ENCODE measurements at places on chromosomes 5 and 9.
A peak's percentile ranks its signal among the peaks of the same experiment; 100 is the strongest.

DNA sequence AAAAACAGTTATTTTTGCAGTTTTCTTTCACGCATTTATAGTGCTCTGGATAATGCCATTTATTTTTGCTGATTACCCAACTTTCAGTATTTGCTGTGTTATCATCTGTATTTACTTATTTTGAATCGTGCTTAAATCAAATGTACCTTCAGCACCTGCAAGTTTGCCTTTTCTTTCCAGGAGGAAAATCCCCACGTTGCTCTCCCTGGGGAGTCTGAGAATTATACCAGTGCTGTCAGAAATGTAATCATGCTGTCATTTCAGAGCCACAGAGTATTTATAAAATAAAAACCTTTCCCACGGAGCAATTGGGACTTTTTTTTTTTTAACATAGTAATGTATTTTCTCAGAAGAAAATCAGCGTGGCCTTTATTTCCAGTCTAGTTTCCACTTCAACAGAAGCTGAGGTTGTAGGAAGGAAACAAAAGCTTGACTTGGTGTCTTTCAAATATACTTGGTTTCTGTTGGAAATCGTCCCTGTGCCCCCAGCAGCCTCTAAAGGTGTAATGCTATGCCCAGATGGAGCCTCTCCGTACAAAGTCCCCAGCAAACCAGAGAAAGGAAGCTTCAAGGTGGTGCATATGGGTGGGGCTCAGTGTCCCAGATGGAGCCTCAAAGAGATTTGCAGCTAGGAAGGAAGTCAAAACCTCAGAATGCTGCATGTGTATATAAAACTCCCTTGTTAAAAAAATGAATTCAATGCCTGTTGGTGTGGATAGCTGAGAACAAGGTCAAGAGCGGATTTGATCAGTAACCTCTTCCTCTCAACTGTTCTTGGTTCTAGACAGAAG lies 2.1 kb downstream of the GPR150 start:
- DNase-seq = no peak
- peaks cover 64% of the 10 kb centered on the region for H3K27me3 ChIP-seq
- H3K36me3 ChIP-seq = peaks cover 2% of the 10 kb centered on the region
- H3K4me3 ChIP-seq = peak overlapping the region; percentile 86
- H3K27ac ChIP-seq = no peak overlapping the region
- H3K4me1 ChIP-seq = peaks cover 13% of the 10 kb centered on the region

DNA sequence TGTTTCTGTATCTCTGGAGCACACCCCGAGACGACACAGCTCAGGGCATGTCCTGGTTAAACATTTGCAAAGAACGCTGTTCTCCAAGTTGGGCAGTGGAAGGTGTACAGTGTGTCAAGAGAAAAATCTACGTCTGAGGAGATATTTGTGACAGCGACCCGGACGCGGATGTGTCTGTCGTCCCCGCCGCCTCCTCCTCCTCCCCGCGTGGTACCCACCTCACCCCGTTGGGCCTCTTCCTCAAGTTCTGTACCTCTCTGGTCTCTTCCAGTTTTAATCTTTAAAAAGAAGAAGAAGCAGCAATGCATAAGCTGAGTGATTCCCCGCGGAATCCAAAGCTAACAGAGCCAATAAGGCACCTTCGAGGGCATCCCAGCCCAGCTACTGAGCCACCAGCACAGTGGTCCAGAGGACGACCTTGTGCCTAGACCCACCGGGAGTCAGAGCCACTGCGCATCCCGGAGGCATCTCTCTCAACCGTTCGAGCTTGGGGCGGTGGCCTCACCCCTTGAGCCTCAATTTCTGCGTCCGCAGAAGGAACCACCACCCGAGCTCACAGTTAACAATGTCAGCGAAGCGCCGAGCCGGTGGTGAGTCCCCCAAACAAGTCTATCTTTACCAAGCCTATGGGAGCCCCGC lies 467 bp downstream of the C9orf78 start:
- no peak for DNase-seq
- H3K4me3 ChIP-seq = peak overlapping the region; percentile 98
- peak overlapping the region; percentile 99 for H3K27ac ChIP-seq

GRCh38 chr5:57750282-57750681 lies 267.7 kb upstream of the ACTBL2 start:
- H3K36me3 ChIP-seq = no peaks in the 10 kb centered on the region
- H3K27ac ChIP-seq = no peak overlapping the region
- no peaks in the 10 kb centered on the region for H3K27me3 ChIP-seq
- no peaks in the 10 kb centered on the region for H3K4me1 ChIP-seq
- no peak for DNase-seq

DNA sequence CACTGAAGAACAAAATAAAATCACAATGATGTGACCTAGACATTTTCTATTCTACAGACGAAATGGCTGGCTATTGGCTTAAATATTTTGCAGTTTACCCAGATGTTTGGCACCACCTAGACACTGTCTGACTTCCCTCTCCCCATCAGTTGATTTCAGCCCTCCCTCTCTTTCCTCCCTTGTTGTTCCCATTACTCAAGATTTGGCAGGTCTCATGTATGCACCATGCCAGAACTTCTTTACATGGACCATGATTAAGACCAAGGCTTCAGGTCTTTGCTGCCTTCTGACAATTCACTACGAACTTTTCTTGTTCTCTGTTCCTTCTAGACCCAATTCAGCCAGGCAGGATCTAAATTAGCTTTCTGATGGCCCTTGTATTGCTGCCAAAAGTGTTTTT lies 66.6 kb upstream of the GDNF start:
- H3K27me3 ChIP-seq = peaks cover 3% of the 10 kb centered on the region
- H3K36me3 ChIP-seq = peaks cover 2% of the 10 kb centered on the region
- H3K4me3 ChIP-seq = no peak overlapping the region

DNA sequence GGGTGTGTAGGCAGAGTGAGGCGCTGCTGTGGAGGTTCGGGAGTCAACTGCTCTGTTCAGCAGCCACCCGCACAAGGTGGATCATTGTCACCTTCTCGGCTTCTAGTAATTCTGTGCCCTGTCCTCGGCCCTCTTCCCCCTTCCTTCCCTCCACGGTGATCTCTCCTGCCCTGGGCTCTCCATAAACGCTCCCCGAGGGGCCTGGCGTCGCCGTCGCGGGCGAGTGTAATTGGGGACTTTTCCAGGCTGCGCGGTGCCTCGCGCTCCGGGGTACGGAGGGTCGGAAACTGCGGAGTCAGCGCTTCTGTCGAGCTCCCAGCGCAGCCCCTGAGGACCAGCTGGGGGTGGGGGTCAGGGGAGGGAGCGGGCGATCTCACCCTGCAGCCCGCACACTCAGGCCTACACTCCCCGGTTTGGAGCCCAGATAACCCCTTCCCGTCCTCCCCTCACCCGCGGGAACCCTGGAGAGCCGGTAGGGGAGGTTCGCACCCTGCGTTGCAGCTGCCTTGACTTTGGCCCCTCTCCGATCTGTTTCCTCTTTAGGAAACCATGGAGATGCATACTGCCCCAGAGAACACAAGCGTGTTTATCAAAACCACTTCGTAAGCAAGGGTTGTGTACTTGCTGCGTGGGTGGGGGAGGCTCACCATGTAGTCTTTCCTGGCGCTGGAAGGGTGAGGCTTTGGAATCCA lies 188.3 kb upstream of the ZNF618 start:
- no peak overlapping the region for H3K4me3 ChIP-seq
- no peaks in the 10 kb centered on the region for H3K4me1 ChIP-seq
- H3K36me3 ChIP-seq = no peaks in the 10 kb centered on the region
- no peak for DNase-seq
- no peak overlapping the region for H3K27ac ChIP-seq

DNA sequence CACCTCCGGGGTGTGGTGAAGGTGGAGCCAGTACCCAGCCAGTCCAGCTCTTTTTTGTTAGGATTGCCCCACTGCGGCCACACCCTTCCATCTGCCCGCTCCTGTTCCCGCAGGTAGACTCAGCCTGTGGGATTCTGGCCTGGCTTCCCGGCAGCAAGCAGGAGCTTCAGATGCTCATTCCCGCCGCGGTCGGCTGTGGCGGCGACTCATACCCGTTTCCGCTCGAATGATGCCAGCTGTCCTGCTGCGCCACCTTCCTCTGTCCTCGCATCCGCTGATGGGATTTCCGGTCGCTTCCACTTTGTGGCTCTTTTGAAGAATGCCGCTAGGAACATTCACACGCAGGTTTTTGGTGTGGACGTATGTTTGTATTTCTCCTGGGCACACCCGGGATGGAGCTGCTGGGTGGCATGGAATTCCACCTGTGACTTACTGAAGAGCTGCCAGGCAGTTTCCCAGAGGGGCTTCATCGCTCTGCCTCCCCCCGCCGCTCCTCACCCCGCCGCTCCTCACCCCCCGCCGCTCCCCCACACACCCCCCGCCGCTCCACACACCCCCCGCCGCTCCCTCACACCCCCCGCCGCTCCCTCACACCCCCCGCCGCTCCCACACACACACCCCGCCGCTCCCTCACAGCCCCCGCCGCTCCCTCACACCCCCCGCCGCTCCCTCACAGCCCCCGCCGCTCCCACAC lies 60.3 kb downstream of the TENT4A start:
- no peak overlapping the region for H3K27ac ChIP-seq
- peaks cover 4% of the 10 kb centered on the region for H3K36me3 ChIP-seq
- no peak for DNase-seq
- H3K4me3 ChIP-seq = no peak overlapping the region

- H3K4me1 ChIP-seq = peaks cover 21% of the 10 kb centered on the region
- peaks cover 3% of the 10 kb centered on the region for H3K36me3 ChIP-seq
- DNase-seq = no peak
- no peak overlapping the region for H3K4me3 ChIP-seq
- H3K27me3 ChIP-seq = no peaks in the 10 kb centered on the region
Measured at GRCh38 chr9:125544988-125545651, 161.9 kb downstream of the MAPKAP1 start.

DNA sequence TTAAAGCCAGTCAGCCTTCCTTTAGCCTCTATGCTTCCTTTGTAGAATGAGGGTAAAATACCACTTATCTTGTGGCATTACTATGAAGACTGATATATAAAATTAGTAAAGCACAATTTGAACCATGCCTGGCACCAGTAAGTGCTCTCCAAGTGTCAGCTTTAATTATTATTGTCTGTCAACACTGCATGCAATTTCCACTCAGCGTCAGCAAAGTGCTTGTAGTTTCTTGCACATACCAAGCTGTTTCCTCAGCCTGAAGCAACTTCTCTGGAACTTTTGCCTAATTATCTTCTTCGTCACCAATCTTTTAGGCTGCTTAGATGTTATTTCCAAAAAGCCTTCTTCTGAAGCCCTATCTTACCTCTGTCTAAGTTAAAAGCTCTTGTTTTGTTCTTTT lies 177.3 kb downstream of the CDC42SE2 start:
- no peaks in the 10 kb centered on the region for H3K27me3 ChIP-seq
- H3K4me3 ChIP-seq = no peak overlapping the region
- peaks cover 18% of the 10 kb centered on the region for H3K36me3 ChIP-seq

- H3K36me3 ChIP-seq = no peaks in the 10 kb centered on the region
- no peaks in the 10 kb centered on the region for H3K4me1 ChIP-seq
- H3K27ac ChIP-seq = no peak overlapping the region
- H3K27me3 ChIP-seq = peaks cover 9% of the 10 kb centered on the region
Measured at GRCh38 chr9:38130724-38131123, 61.7 kb upstream of the SHB start.

DNA sequence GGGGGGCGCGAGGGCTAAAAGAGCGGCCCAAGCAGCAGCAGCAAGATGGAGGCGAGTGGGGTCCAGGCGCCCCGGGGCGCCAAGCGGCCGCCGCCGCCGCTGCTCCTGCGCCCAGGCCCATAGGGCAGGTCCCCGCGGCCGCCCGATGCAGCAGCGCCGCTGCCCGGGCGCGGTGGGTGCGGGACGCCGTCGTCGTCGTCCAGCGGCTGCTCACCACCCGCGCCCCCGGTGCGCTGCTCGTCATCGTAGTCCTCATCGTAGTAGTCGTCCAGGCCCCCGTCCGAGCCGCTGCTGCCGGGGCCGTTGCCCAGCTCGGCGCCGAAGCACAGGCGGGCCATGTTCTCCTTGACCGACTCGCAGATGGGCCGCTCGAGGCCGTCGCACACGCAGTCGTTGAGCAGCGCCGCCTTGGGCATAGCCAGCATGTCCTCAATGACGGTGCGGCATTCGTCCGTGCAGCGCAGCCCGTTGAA lies 1.5 kb downstream of the GAS1 start:
- no peaks in the 10 kb centered on the region for H3K36me3 ChIP-seq
- peaks cover 20% of the 10 kb centered on the region for H3K27me3 ChIP-seq
- DNase-seq = peak; percentile 40
- H3K4me3 ChIP-seq = peak overlapping the region; percentile 97

GRCh38 chr5:102682101-102682647 lies 72.9 kb upstream of the PAM start:
- H3K27ac ChIP-seq = no peak overlapping the region
- no peak for DNase-seq
- H3K36me3 ChIP-seq = peaks cover 9% of the 10 kb centered on the region

GRCh38 chr5:81172710-81173109 lies 60.4 kb upstream of the CKMT2 start:
- H3K4me3 ChIP-seq = no peak overlapping the region
- DNase-seq = no peak
- no peak overlapping the region for H3K27ac ChIP-seq

GRCh38 chr5:139457653-139458306 lies 4.8 kb downstream of the ECSCR start:
- no peaks in the 10 kb centered on the region for H3K36me3 ChIP-seq
- peaks cover 15% of the 10 kb centered on the region for H3K4me1 ChIP-seq
- H3K4me3 ChIP-seq = no peak overlapping the region
- DNase-seq = no peak

GRCh38 chr9:119114681-119115080 lies 254.6 kb downstream of the BRINP1 start:
- no peak overlapping the region for H3K4me3 ChIP-seq
- no peaks in the 10 kb centered on the region for H3K36me3 ChIP-seq
- H3K27me3 ChIP-seq = peaks cover 2% of the 10 kb centered on the region
- no peak overlapping the region for H3K27ac ChIP-seq

DNA sequence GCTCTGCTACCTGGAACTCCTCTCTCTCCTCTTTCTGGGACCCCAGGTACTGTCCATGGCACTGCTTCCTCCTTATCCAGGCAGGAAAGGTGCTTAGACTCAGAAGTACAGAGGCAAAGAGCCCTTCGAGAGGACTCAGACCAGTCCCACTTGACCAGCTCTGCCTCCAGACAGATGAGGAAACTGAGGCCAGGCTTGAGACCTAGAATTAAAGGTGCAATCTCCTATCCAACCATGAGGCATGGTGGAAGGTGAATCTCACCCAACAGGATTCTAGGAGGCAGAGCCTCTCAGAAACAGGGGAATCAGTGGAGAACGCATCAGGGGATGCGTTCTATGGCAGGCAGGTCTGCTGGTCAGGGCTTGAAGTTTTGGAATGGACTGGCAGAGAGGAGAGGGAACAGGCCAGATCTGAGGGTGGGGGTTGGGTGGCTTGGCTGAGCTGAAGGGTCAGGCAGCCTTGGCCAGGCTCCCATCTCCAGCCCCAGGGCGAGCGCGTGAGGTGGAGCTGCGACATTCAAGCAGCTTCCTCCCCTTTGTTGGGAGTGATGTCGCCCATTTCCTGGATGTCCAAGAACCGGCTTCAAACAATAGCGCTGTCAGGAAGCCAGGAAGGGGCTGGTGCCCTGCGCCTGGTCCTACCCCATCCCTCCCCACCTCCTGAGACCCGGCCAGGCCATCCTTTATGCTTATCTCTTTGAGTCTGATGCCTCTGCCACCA lies 26.2 kb downstream of the NDUFA8 start:
- no peak for DNase-seq
- no peaks in the 10 kb centered on the region for H3K36me3 ChIP-seq
- peaks cover 26% of the 10 kb centered on the region for H3K4me1 ChIP-seq
- H3K4me3 ChIP-seq = no peak overlapping the region

Measured in neural crest cell (in vitro differentiated cells).